ENCODE measurements at places on chromosomes 3 and 15. TPM values are rescaled to one million over a fixed set of nuclear protein-coding genes. Genes with fewer than 3 reads are reported as not detected.

FRMD5 gene
- 3.2 TPM for total RNA-seq

VIPR1 gene
- total RNA-seq: not detected

CAND2 gene
- 2.1 TPM for total RNA-seq

A4GNT gene
- not detected for total RNA-seq

IQGAP1 gene
- total RNA-seq: 203 TPM

TTLL13 gene
- not detected for total RNA-seq

DNA sequence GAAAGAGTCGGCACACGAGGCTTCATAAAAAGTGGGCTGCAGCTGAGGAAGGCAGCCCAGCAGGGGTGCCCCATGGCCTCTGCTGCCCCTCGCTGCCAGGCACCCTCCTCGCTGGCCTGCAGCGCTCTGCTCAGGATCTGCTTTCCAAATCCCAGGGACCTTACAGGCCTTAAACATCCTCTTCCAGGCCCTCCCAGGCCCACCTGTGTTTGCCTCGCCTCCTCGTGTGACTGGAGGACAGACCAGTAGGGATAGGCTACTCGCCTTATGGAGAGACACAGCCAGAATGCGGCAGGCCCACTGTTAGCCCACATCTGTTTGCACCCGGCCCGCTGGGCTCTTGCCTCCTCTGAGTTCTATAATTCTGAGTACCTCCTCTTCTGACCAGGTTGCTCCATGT, 124.5 kb upstream of the PLXNA1 start:
- no peak for DNase-seq

GRCh38 chr15:36365963-36366362, 213.5 kb upstream of the CDIN1 start:
- no peak for DNase-seq

DNA sequence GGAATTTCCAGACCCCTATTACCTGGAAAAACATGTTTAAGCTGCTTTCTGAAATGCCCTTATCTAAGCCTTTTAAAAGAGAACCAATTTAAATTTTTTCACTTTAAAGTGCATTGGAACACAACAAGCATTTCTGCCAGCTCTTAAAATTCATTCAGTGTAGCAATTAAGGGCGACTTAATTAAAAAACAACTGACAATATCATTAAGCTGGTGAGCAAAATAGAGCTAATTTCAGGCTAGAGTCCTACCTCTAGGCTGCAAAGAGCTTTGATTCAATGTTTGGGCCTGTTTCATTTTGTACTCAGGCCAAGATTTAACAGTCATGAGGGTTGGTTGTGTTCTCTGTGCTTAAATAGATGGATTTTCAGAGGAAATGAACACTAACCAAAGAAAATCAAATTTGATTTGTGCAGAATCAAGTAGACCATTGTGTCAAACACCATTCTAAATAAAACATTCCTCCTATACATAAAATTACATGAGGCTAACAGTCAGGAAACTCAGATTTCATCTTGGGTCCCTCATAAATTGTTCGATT, 114.6 kb downstream of the TMEM108 start:
- no peak for DNase-seq

GRCh38 chr3:127673191-127674100, 694 bp downstream of the ABTB1 start:
- DNase-seq: peak; percentile 41

DNA sequence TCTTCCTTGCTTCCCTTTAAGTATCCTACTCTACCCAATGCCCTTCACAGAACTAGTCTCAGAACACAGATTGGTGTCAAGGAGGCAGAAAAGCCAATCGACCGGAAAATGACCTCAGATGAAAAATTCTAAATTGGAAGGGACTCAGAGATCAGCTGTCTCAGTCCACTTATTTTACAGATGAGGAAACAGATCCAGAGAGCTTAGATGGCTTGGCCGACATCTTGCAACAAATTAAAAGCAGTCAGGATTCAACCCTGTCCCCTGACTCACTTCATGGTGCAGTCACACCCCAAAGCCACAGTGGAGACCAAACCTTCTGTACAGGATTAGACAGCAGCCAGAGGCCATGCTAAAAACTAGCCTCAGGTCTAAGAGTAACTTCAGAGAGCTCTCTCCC, 169.3 kb upstream of the BHLHE40 start:
- no peak for DNase-seq

GRCh38 chr3:10350324-10350985, 29.5 kb upstream of the SEC13 start:
- no peak for DNase-seq

GRCh38 chr3:135103917-135104316, 308.9 kb downstream of the EPHB1 start:
- no peak for DNase-seq

DNA sequence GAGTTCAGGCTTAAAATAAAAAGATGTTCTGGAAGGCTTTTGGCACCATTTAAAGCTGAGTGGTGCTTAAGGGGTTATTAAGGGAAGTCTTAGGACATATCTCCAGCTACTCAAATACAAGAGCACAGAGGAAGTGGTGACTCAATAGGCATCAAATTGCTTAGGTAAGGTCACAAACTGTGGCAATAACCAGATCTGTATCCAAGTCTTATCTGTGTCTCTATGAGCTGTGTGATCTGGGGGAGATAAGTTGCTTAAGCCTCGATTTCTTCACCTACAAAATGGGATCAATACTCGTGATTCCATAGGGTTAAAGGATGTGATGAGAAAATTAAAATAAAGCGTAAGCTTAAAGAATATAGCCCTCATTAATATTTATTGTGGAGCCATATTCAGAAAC, 7.6 kb downstream of the HDC start:
- DNase-seq: peak; percentile 61

- no peak for DNase-seq
Measured at GRCh38 chr15:88785217-88785616, 18.0 kb upstream of the ACAN start.

- no peak for DNase-seq
Measured at GRCh38 chr3:100020876-100021644, 93.2 kb downstream of the FILIP1L start.

- DNase-seq: no peak
Measured at GRCh38 chr3:159852266-159852665, 136.4 kb upstream of the IL12A start.

DNA sequence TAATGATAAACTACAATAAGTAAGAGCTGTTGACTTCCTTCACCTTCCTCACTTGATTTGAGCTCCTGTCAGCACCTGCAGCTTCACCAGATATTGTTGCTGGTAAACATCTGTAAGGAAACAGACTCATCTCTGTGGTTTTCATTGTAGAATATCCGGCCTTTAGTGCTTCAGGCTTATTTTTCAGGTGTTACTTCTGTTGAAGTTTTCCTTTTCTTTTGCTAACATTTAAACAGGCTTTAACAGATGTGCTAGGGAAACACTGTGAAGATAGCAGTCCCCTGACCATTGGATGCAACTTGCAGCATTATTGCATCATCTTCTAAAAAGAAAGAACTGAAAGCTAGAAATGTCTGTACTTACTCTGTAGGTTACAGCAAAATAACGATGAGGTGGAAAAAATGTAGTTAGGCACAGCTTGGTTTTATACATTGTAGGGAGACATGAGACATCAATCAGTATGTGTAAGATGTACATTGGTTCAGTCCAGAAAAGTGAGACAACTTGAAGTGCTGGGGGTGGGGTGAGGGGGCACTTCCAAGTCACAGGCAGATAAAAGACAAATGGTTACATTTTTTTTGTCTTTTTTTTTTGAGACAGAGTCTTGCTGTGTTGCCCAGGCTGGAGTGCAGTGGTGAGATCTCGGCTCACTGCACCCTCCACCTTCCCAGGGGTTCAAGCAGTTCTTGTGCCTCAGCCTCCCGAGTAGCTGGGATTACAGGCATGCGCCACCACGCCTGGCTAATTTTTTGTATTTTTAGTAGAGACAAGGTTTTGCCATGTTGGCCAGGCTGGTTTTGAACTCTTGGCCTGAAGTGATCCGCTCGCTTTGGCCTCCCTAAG, 10.2 kb downstream of the EDEM1 start:
- DNase-seq: no peak

GRCh38 chr15:62492900-62493299, 327.8 kb upstream of the C2CD4B start:
- DNase-seq: peak; percentile 93

DNA sequence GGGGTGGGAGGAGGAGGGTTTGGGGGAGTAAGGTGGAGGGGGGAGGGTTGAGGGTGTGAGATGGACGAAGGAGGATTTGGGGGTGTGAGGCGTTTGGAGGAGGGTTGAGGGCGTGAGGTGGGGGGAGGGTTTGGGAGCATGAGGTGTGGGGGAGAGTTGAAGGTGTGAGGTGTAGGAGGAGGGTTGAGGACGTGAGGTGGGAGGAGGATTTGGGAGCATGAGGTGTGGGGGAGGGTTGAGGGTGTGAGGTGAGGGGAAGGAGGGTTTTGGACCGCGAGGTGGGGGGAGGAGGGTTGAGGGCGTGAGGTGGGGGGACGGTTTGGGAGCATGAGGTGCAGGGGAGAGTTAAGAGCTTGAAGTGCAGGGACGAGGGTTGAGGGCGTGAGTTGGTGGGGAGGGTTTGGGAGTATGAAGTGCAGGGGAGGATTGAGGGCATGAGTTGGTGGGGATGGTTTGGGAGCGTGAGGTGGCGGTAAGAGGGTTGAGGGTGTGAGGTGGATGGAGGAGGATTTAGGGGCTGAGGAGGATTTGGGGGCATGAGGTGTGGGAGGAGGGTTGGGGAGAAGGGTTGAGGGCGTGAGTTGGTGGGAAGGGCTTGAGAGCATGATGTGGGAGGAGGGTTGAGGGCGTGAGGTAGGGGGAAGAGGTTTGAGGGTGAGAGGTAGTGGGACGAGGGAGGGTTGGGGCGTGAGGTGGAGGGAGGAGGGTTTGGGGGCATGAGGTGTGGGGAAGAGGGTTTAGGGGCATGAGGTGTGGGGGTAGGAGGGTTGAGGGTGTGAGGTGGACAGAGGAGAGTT, 1.2 kb downstream of the MLF1 start:
- DNase-seq: no peak

- no peak for DNase-seq
Measured at GRCh38 chr3:111851511-111851954, 7.5 kb upstream of the PHLDB2 start.
